ENCODE measurements at places on chromosomes 7 and 10.

DNA sequence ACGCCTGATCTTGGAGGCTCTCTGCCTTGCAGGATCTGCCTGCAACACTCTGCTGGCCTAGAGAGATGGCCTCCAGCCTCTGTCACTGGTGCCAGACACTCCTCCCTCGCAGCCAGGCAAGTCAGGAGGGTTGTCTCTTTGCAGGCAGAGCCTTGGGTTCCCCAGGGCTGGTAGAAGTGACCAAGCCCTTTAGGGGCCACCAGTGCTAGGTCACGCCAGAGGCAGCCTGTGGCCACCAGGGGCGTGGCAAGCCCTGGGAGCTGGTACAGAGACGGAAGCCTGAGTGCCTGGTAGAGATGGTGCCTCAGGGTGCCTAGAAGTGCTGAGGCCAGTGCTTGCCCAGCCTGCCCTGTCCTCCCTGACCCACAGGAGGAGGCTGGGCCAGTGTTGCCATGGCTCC, 9.1 kb downstream of the ADCYAP1R1 start:
- DNase-seq: no peak

- DNase-seq: no peak
Observed at GRCh38 chr10:79066411-79067240, 2.1 kb upstream of the ZMIZ1 start.

DNA sequence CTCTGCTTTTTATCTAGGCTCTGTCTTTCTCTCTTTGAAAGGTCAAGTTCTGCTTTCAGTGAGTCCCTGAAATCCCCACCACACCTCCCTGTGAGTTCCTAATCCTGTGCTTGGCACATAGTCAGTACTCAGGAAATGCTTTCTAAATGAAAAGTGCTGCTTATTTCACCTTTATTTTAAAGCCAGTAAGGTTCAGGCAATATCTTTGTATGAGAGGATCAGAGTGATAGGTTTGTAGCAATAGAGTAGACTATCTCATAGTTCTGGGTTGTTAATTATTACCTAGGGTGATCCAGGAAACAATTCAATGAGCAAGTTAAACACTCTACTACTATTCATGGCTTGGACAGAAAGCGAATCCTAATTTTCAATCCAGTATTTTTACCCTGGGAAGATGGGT, 7.4 kb upstream of the LAMB1 start:
- no peak for DNase-seq

DNA sequence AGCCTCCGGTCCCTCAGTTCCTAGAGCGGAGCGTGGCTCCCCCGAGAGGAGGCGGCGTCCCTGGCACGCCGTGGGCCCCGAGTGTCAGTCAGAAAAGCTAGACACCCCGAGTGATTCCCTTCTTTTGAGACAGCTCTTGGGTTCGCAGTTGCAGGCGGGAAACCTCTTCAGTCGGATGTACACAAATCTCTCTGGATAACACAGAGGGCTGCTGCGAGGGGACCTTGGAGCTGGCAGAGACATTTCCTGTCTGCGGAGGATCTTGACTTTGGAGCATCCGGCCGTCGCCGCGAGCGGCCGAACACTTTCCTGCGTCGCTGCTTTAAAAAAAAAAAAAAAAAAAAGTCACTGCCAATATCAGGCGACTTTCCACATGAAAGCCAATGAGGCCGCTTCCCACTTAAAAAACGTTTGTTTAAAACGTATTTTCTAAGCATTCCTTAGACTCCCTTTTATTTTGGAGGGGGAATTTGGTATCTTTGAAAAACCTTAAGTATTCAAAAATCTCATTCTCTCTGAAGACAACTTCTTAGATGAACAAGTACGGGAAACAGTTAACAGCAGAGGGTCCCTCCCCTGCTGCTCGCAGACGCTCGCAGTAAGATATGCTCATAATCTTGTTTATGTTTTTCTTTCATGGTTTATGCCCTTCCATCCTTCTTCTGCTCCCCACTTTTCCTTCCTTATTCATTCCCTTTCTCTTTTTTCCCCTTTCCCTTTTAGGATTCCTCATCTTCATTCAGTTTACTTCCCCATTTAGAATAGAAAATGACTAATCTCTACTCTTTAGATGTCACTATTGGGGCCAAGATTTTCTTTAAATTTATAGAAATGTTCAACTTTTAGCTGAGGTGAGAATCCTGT, 10.0 kb downstream of the HHEX start:
- DNase-seq: no peak

- DNase-seq: no peak
Observed at GRCh38 chr10:132396494-132397035, 435 bp upstream of the PWWP2B start.

DNA sequence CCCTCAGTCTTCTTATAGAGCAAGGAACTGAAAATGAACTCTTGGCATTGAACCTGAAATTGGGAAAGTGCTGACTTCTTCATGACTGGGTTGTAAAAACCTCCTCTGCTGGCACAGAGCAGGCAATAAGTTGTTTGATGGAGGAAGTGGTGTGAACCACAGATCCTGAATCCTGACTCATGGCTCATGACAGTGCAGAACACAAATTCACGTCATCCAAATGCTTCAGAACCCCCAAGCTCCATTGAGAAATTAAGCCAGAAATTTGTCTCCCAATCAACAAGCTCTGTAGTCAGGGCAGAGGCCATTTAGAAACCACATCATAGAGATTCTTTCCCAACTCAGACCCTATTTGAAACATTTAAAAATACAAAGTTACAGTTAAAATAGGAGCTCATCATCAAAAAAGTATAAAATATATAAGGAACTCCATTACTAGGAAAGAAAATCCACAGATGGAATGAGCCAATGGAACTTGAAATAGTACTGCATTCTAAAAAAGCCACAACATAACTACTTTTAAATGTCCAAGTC, 10.3 kb upstream of the STK17A start:
- no peak for DNase-seq

DNA sequence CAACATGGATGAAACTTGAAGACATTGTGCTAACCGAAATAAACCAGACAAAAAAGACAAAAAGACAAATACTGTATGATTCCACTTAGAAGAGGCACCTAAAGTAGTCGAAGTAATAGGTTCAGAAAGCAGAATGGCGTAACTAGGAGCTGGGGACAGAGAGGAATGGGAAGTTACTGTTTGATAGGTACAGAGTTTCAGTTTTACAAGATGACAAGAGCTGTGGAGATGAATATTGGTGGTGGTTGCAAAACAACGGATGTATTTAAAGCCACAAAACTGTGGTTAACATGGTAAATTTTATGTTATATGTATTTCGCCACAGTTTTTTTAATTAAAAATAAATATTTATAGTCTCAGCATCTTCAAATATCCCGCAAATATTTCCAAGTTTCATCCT, 64.1 kb upstream of the DIP2C start:
- no peak for DNase-seq

DNA sequence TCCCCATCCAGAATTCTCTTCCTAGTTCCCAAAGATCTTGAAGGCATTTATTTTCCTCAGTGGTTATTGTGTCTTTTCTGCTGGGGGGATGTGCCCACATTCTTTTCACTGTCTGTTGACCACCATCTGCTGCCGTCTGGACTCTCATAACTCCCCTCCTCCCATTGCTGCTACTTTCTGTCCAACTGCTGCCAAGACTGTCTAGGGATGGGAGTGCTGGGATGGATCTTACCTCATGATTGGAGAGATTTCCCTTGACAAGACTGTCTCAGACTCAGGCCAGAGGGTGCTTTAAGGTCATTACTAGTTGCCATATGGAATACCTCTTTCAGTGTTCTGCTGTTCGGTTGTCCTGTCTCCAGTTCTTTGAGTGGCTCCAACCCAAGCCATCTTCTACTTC, 141.6 kb downstream of the C1GALT1 start:
- DNase-seq: no peak

- no peak for DNase-seq
Observed at GRCh38 chr7:46011059-46011458, 90.0 kb upstream of the IGFBP3 start.

DNA sequence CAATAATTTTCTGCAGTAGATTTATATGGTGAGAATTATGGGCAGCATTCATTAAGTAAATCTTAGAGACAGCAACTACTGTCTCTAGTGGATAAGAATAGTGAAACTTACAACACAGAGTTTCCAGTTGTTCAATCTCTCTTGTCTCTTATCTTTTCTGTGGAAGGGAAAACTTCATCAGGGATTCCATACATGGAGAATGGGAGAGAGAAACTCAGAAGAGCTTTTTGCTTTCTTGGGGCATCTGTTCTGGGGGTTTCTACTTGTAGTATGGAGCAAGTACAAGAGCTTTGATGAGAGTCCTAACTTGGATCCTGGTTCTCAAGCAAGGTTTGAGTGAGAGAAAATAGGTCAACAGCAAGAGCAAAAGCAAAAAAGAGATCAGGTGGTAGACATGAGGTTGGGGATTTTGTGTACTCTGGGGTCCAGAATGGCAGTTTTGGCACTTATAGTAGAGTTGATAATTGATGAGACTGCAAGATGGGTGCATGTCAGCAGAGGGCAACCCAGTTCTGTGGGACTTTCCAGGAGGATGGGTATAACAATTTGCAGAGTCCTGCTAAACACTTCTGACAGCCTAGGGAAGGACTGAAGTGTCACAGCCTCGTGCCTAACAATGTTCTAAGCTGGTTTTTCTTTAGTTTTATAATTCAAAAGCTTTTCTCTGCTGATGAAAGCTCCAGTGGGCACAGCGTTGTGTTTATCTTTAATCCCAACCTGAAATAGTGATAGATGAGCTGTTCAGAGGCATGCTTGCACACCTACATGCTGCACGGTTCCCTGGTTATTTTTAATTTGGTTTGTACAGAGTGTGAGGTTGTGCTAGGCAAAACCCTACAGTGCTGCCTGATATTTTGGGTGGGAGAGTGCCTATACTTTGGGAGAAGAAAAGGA, 32.0 kb upstream of the STRIP2 start:
- no peak for DNase-seq

DNA sequence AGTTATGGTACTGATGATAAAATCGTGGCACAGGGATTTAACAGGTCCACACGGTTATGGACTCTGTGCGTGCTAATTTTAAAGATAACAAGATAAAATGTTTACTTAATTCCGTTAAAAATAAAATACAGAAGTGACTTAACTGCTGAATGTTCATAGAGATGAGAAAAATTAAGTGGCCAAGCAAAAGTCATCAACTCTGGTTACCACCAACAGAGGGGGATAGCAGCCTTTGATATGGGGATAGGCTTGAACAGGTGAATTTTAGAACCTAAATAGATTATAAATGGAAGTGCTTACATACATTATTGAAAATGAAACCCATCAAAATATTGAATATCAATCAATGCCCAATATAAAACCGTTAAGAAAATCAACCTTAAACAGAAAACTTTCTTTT, 245.0 kb downstream of the WDR37 start:
- no peak for DNase-seq

- DNase-seq: no peak
Observed at GRCh38 chr7:132258231-132258630, 318.0 kb downstream of the PLXNA4 start.

DNA sequence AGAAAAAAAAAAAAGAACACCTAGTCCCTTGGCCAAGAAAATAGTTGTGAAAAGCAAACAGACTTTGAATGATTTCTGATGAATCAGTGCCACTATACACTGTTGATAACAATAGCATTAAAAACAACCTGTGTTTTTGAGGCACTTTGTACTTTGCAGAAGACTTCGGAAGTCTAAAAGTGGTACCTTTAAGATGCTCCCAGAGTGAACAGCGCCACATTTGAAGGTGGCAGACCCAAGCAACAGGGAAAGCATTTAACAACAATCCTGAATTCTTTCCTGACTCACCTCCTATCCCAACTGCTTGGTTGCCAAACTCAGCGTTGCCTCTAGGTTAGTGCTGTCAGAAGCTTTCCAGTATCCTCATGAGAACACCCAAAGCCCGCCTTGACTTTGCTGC, 102.5 kb upstream of the CCDC6 start:
- DNase-seq: no peak

GRCh38 chr10:90031776-90032175, 330.4 kb downstream of the KIF20B start:
- DNase-seq: no peak

- no peak for DNase-seq
Observed at GRCh38 chr7:108234971-108235450, 104.8 kb upstream of the LAMB4 start.

DNA sequence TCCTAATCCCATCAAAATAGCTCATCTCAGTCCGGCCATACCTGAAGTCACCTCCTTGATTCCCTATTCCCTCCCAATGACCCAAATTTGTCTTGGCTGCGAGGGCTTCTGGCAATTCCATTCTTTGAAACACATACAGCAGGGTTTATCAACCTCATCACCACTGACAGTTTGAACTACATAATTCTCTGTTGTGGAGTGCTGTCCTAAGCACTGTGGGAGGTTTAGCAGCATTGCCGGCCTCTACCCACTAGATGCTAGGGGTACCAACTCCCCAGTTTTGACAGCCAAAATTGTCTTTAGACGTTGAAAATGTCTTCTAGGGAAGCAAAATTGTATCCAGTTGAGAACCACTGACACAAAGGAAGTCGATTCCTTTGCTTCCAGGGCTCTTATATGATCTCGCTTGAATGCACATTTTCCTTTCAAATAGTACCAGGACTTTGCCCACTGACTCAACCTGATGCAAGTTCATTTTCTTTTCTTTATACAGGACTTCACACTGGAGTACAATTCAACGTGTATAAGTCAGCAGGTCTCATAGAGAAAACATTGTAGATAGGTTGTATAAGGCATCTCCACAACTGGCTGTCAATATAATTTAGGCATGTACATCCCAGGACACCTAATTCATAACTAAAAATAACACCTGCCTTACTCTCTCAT, 133.3 kb downstream of the STRA8 start:
- DNase-seq: no peak

DNA sequence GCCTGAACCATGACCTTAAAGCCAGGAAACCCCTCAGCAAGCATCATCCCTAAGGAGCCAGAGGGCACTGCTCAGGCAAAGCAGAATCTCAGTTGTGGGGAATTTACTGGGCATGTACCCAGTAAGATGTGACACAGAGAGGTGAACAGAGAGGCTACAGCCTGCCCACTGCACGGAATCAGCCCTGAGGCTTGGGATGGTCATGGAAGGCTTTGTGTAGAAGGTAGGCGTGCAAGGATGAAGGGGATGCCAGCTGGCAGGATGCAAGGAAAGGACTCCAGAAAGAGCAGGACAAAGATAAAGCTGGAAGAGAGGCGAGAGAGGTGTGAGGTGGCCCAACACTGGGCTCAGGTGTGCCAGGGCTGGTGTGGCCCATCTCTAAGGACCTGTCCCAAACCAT, 2.4 kb upstream of the AIFM2 start:
- no peak for DNase-seq

- no peak for DNase-seq
Observed at GRCh38 chr10:75283078-75283670, 47.4 kb upstream of the COMTD1 start.

DNA sequence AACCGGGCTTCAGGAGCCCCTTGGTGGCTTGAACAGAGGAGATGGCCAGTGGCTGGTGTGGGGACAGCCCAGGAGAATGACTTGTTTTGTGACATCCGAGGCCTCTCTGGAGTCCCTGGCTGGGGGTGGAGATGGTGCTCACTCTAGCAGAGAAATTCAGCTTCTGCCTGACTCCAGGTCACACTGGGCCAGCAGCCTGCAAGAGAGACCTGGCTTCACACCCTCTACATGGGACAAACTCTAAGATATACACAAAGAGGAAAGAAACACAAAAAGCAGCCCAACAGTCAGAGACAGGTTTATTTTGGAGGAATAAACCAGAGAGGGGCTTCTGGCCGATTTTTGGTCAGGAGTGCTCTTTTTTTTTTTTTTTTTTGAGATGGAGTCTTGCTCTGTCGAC, 132.8 kb downstream of the ELFN1 start:
- DNase-seq: no peak

Data from NCI-H446 (cell line).